ENCODE measurements at places on chromosomes 12 and 14.

DNA sequence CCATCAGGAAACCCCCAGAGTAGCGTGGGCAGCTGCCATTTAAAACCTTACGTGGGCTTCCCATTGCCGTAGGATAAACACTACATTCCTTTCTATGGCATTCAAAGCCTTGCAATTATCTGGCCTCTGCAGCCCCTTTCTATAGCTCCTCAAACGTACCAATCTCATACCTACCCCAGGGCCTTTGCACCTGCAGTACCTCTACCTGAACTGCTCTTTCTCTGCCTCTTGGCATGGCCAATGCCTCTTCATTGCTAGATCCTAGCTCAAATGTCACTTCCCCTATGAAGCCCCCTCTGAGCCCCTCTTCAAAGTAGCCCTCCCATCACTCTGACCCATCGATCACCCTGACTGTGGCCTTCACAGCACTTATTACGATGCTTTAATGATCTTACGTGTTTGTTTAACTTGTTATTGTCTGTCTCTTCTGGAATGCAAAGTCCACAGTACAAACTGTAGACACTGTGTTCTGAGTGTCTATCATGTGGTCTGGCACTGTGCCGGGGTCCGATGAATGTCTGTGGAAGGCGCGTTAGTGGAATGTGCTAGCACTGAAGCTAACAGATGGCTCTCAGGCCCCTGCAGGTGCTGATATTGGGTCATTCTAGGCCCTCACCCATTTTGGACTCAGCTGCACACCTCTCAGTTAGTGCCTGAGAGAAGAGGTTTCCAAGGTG lies 157.3 kb upstream of the NOS1 start:
- no peak for DNase-seq

GRCh38 chr14:75986439-75986765 lies 839 bp downstream of the IFT43 start:
- no peak for DNase-seq

GRCh38 chr14:98564006-98564405 lies 708.0 kb downstream of the BCL11B start:
- no peak for DNase-seq

DNA sequence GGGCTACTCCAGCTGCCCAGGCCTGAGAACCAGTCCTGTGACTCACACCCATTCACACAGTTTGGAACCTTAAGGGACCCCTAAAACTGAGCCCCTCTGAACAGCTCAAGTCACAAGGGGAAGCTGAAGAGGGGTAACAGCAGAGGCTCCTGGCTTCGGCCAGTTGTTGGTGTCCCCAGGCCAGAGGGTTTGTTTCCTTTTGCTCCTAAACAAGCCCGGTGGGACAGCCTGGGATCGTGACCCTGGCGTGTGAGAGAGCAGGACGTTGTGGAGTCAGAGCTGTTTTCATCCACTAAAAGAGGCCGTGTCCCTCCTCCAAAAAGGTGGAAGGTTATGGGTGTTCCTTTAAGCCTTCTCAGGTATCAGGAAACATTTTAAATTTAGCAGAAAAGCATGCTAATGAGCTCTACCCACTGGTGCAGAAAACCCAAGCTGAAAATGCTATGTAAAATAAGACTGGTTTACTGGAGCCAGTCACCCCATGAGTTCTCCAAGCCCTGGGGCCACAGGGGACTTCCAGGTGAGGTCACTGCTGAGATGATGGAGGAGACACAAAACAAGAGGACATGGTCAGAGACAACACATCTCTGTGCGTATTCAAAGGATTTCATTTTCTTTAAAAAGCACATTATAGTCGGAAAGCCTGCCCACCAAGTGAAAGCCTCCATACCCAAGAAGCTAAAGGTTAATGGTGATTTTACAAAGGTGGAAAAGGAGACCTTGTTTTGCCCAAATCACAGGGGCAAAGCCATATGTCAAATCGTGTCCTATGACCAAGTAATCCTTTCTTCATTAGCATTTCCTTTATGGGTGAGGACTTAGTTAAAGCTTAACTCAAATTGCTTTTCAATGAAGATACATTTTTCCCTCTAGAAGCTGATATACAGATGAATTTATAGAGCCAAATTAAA lies 14.1 kb downstream of the PRKAB1 start:
- no peak for DNase-seq

GRCh38 chr12:115413626-115414025 lies 729.7 kb upstream of the TBX3 start:
- no peak for DNase-seq

Data from activated T-cell treated with anti-CD3 and anti-CD28 coated beads, Interleukin-2, amount 50 U/mL, for 48 hours (primary cell).